ENCODE measurements at places on chromosomes 1 and 21.
A peak's percentile ranks its signal among the peaks of the same experiment; 100 is the strongest.

GRCh38 chr1:69246710-69247109, 321.0 kb upstream of the LRRC7 start:
- no peak for DNase-seq

GRCh38 chr1:15352128-15352957, 57.3 kb upstream of the EFHD2 start:
- peak; percentile 40 for DNase-seq

- DNase-seq: no peak
Measured at GRCh38 chr1:154806333-154806732, 63.7 kb downstream of the KCNN3 start.

GRCh38 chr1:245604979-245605378, 450.2 kb downstream of the KIF26B start:
- no peak for DNase-seq

DNA sequence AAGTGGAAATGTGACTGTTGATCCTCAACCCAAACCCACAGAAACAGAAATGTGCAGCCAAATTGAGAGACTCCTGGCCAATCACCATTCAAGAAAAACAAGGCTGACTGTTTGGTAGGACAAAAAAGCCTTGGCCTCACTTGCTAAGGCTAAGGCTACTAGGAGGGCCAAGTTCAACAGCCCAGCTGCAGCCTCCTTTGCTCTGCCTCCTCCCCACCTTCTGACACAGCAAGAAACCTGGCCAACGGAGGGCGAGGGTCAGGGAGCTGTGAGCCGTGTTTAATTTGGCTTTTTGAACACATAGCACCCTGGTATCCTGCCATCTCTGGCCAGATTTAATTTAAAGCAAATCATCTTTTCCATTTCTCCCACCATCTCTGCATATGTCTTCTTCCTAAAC, 165.8 kb upstream of the RAB4A start:
- DNase-seq: no peak

DNA sequence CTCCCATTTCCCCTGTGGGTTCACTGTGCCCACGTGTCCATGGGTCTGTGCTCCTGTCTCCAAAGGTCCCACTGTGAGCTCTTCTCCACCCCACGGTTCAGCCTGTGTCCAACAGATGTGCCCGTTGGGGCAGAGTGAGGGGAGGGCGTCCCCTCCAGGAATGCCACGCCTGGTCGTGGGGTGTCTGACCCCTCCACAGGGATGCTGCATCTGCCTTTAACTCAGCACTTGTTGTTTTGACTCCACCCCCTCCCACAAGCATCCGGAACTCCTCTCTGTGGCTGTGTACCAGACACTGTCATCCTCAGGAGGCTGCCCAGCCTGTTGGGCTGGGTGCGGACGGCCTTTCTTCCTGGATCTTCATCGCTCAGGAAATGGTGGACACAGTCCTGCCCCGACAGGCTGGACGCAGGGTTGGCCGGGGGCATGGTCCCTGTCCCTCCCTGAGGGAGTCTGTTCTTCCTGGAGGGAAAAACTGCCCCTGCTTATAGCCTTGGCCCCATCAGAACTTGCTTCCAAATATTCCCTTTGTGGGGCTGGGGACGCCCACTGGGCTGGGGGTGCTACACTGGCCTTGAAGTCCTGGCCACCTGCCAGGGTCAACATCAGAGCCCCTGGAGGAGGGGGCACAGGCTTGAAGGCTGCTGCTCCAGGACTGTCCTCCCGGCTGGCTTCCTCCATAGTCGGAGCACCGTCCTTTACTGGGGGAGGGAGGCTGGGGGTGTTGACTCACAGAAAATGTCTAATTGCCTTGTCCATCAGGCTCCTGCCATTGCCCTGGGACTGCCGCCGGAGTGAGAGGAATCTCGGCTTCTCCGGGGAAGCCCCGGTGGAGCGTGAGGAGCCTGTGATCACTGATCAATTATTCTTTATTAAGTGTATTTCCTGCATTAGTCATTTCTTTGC, 182.0 kb upstream of the C1orf174 start:
- DNase-seq: no peak

- DNase-seq: no peak
Measured at GRCh38 chr1:17665950-17666720, 89.0 kb upstream of the ACTL8 start.

- DNase-seq: no peak
Measured at GRCh38 chr1:91024481-91025119, 2.8 kb upstream of the ZNF644 start.
